ENCODE measurements at places on chromosomes 6 and 20. TPM values are rescaled to one million over a fixed set of nuclear protein-coding genes. Genes with fewer than 3 reads are reported as not detected.

GRCh38 chr6:6545616-6546317 is 42.8 kb upstream of the LY86 start:
- no peaks in the 10 kb centered on the region for H3K4me1 ChIP-seq
- no peak overlapping the region for H3K27ac ChIP-seq
- peaks cover 23% of the 10 kb centered on the region for H3K27me3 ChIP-seq
- no peak overlapping the region for H3K4me3 ChIP-seq
- H3K36me3 ChIP-seq = peaks cover 7% of the 10 kb centered on the region
- DNase-seq = no peak

GRCh38 chr20:50672400-50673145 is 18.8 kb downstream of the RIPOR3 start:
- no peaks in the 10 kb centered on the region for H3K27me3 ChIP-seq
- H3K36me3 ChIP-seq = peaks cover 7% of the 10 kb centered on the region
- DNase-seq = no peak
- H3K4me3 ChIP-seq = no peak overlapping the region
- no peak overlapping the region for H3K27ac ChIP-seq

Gene ITCH
- 57.3 TPM for total RNA-seq

Gene RUNX2
- 8.1 TPM for total RNA-seq

DNA sequence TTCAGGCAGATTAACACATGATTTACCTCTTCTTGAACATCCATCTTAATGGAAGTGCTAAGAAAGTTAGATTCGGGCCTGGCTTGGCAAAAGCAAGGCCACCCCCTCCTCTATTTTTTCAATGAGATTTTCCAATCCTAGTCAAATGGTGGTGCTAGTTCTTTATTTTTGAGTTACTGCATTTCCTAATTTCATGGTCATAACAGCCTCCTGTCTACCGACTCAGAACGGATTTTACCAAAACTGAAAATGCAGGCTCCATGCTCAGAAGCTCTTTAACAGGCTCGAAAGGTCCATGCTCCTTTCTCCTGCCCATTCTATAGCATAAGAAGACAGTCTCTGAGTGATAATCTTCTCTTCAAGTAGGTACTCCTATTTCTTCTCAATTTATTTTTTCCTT is 117.2 kb upstream of the ESR1 start:
- H3K27me3 ChIP-seq = no peaks in the 10 kb centered on the region
- H3K27ac ChIP-seq = no peak overlapping the region
- no peak overlapping the region for H3K4me3 ChIP-seq
- no peak for DNase-seq

DNA sequence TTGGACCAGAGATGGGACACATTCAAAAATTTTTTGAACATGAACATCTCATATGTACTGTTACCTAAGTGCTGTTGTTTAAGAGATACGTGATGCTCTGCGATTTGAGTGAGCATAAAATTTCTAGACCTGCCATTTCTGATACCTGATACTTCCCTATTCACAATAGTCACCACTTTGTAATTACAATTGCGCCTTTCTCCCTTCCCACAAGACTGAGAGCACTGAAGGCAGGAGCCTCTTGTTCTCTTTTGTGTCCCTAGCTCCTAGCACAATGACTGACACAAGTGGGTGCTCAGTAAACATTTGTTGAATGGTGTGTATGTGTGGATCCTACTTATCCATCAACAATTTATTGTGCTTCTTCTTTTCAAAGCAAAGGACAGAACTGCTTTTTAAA is 92.8 kb upstream of the TMEM30A start:
- no peaks in the 10 kb centered on the region for H3K4me1 ChIP-seq
- H3K27me3 ChIP-seq = no peaks in the 10 kb centered on the region
- no peaks in the 10 kb centered on the region for H3K36me3 ChIP-seq
- DNase-seq = no peak

DNA sequence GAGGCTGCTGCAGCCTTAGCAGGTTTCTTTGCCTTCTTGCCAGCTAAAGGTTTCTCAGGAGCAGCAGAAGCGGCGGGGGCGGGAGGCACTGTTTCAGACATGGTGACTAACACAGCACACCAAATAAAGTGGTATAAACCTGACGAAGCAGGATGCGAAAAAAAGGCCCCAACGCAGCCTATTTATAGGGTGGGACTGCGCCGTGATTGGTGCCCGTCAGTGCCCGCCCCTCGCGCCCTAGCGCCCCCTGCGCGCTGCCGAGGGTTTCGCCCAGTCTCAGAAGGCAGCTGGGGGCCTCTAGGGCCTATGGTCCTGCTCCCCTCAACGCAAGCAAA is 55.0 kb downstream of the TRIM38 start:
- peak; percentile 93 for DNase-seq
- H3K27ac ChIP-seq = peak overlapping the region; percentile 73
- H3K4me1 ChIP-seq = no peaks in the 10 kb centered on the region

Gene AVP
- not detected for total RNA-seq

Gene CNKSR3
- total RNA-seq = 4.8 TPM

Gene PPP1R3G
- 0.07 TPM for total RNA-seq

- H3K27me3 ChIP-seq = peaks cover 63% of the 10 kb centered on the region
- no peak overlapping the region for H3K27ac ChIP-seq
- DNase-seq = peak; percentile 13
- no peaks in the 10 kb centered on the region for H3K4me1 ChIP-seq
These were observed 253.4 kb downstream of the PREX1 start for GRCh38 chr20:48574383-48574782.

- peak overlapping the region; percentile 27 for H3K27ac ChIP-seq
- peaks cover 90% of the 10 kb centered on the region for H3K36me3 ChIP-seq
- no peaks in the 10 kb centered on the region for H3K27me3 ChIP-seq
- no peak for DNase-seq
These were observed 9.5 kb downstream of the TXNDC5 start for GRCh38 chr6:7901056-7901455.

Data from MCF 10A (cell line).